ENCODE measurements at places on chromosomes 4 and X.

DNA sequence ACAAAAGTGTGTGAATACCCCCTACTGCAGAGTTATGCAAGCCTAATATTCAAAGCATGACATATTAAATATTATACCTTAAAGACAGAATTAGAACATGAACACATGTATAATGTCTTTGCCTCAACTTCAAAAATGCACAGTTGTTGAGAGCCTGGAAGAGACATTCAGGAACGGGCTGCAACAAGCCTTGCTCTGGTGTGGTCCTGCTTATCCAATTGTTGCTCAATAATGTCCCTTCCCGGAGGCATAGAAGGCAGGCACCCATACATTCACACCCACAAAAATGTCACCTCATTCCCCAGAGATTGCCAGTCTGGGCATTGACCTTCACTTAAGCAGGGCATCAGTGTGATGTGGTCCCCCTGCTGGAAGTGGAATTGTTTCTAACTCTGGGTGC, 238.8 kb downstream of the CBR4 start:
- DNase-seq = no peak

GRCh38 chr4:31918891-31919290, 1198.7 kb downstream of the PCDH7 start:
- DNase-seq = no peak

DNA sequence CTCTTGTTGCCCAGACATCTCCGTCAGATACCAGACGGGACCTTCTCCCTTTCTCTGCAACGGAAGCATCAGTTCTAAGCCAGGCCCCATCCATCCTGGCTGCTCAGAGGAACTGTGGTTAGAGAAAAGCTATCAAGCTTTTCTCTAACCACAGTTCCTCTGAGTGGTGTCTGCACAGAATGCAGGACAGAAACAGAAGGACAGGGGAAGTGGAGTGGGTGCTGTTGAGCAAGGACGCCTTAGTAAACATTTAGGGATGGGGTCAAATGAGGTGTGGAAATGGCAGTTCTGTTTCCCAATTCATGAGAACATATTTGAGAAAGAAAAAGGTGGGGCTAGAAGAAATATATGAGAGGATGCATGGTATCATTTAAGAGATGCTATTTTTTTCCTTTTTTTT, 283.8 kb downstream of the CRLF2 start:
- DNase-seq = no peak

DNA sequence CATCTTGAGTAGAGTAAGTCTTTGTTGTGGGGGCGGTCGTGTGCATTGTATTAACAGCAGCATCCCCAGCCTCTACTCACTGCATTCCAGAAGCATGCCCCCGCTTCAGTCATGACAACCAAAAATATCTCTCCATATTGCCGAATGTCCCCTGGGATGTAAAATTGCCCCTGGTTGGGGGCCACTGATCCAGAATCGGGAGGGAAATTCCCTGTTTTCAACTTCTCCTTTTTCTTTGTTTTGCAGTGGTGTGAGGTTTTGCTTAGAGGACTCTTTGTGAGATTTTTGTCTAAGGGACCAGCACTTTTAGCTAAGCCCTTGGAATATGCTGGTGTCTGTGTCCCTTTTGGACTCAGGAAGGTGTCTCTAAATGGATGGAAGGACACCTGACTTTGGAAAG, 3.0 kb upstream of the IL13RA1 start:
- DNase-seq = no peak

DNA sequence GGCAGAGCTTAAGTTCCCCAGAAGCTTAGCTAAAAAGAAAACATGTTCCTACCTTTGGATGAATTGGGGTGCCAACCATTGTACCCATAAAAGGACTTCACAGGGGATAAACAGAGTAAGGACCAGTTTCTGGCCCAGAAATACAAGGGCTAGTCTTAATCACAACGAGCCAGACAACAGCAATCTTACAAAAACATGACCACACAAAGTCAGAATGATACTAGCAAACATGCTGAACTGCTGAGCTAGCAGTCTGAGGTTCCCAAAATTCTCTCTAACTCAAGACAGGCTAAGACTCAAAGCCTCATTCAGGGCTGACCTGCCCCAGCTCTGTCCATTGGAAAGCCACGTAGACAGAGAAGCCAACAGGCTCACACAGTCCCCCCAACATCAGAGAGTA, 40.3 kb downstream of the ATP11C start:
- DNase-seq = no peak
